Mammary epithelial cell (primary cell): ENCODE measurements at places on chromosomes 5 and 9. TPM values are rescaled to one million over a fixed set of nuclear protein-coding genes. Genes with fewer than 3 reads are reported as not detected.

SLCO6A1 gene
- polyA plus RNA-seq, result not detected

DNA sequence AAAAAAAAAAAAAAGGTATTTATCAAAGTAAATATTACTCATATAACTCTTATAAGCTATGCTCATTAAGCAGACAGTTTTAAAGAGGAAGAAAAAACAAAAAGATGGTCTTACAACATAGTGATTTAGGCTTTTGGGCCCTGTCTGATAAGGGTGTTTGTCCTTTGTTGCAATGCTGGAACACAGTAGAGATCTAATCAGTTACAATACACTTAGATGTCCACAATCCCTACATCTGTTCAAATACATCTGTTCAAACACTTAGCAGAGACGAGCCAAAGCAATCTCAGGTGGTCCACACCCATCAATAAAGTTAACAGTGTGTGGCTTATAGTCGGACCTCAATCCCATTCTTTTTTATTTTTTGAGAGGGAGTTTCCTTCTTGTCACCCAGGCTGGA is 11.0 kb downstream of the PRXL2C start:
- DNase-seq, result no peak

GRCh38 chr9:71602652-71603051 is 165.7 kb downstream of the CEMIP2 start:
- no peak for DNase-seq

DNA sequence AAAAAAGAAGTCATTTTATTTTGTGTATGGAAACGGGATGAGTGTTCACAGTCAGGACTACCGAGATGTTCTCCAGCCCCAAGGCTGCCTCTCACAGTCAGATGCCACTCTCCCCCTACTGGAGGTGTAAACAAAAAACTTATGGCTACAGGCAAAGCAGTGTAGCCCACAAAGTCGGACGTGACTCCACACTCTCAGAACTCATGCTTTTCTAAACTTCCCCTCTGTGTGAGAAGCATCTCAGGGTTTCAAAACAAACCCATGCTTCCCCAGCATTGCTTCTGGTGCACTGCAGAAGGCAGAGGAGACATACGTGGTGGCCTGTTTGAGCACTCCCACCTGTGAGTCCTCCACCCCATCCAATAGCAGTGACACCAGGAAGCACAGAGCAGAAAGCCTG is 580.3 kb downstream of the BNC2 start:
- no peak for DNase-seq

- DNase-seq, result no peak
These were observed 73.0 kb downstream of the KCNIP1 start for GRCh38 chr5:170576602-170577535.

DMGDH gene
- not detected for polyA plus RNA-seq

PAPPA gene
- 0.06 TPM for polyA plus RNA-seq

DNA sequence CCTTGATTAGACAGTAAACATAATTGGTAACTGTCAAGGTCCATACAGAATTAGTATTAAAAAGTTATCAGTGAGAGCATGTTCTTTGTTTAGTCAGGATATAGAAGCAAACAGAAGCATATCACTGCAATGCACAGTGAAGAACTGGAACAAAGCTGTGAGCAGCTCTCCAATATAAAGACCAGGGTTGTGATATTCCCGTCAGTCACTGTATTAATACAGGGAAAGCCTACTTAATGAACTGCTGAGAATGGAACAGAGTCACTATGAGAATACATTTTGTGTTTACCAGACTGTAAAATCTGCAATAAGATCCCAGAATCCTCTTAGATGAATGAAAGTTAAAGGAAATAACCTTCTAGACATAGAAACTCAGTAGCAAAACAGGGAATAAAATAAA is 58.2 kb downstream of the EFNA5 start:
- no peak for DNase-seq

- no peak for DNase-seq
These were observed 161.5 kb upstream of the OR13F1 start for GRCh38 chr9:104342552-104342951.

- DNase-seq, result no peak
These were observed 28.4 kb downstream of the JADE2 start for GRCh38 chr5:134553821-134554267.

DNA sequence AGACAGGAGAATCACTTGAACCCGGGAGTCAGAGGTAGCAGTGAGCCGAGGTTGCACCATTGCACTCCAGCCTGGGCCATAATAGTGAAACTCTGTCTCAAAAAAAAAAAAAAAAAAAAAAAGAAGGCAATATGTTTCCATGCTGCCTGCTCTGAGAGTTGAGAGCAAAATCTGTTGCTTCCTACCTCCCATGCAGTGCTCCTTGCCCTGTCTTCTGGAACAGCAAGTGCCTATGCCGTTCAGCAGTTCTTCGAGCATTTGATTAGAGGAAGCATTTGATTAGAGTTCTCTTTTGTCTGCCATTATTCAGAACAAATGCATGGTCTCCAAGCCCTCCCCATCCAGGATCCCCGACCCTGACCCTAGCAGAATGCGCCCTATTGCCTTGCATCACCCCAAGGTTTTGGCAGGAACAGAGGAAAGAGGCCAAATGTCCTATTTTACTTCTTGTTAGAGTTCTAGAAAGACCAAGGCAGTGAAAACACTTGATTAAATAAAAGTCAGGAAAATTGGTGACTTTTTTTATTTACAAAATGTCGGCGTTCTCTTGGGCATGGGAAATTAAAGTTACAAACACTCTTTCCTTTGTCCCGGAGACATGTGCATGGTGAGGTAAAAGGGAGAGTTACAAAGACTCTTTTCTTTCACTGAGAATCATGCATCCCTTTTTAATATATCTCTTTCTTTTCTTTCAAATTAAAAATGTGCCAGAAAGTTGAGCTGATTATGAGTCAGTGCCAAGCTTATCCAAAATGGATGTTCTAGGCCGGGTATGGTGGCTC is 27.8 kb upstream of the FSD1L start:
- DNase-seq, result no peak

GRCh38 chr5:56543441-56544388 is 271.6 kb upstream of the MAP3K1 start:
- DNase-seq, result peak; percentile 87

RPL7A gene
- 3,578 TPM for polyA plus RNA-seq
